ENCODE measurements at places on chromosomes 7 and 10.

- DNase-seq = no peak
Measured at GRCh38 chr10:5764422-5765297, 48.6 kb downstream of the GDI2 start.

- DNase-seq = no peak
Measured at GRCh38 chr10:35075228-35075627, 14.9 kb downstream of the CUL2 start.

GRCh38 chr7:142345811-142346210, 88.0 kb upstream of the PRSS58 start:
- DNase-seq = no peak

GRCh38 chr10:54797636-54798321, 3.3 kb downstream of the PCDH15 start:
- DNase-seq = no peak

GRCh38 chr7:47478017-47478344, 103.9 kb downstream of the TNS3 start:
- DNase-seq = no peak

GRCh38 chr10:77456414-77456813, 181.2 kb downstream of the KCNMA1 start:
- no peak for DNase-seq

DNA sequence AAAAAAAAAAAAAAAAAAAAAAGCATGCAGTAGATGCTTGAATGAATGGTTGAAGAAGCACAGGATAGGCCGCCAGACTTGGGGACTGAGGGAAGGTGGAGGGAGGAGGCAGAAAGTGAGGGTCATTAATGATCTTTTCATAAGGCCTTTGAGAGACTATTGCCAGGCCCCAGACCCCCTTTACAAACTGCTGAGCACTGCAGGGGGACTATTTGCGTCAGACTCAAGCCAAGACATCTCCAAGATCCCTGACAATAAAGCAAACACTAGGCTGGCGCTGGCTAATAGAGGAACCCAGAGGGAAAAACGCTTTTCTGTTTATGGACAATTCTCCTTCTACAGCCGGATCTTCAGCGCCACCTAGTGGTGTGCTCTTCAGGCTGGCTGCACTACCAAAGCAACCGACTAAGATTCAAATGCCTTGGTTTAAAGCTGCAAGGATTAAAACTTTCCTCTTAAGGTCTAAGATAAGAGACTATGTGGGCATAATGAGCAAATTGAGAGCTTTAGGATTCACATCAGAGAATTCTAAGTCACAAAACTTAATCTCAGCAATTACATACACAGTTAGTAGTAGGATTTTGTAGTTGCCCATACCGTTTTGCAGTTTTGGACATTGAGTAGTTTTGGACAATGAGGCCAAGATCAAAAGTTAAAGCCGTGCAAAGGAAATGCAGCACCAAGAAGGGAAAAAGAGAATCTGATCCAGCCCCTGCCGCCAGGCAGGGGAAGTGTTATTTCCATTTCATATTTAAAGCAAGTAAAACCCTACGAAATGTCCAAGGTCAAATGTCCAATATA, 17.9 kb upstream of the AGK start:
- no peak for DNase-seq

DNA sequence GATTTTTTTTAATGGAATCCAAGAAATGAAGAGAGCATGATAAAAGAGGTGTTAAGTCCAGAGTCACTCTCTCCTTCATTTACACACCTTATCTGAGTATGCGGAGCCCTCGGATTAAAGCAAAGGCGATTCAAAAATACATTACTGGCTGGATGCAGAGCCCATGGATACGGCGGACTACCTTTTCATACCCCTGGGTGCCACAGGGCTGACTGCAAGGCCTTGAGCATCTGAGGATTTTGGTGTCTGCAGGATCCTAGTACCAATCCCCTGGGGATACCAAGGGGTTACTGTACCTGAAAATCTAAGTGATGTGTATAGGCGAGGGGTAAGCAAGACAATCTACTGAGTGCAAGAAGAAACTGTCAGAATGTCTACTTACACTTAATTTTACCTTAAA, 20.5 kb downstream of the PIP4K2A start:
- DNase-seq = no peak

DNA sequence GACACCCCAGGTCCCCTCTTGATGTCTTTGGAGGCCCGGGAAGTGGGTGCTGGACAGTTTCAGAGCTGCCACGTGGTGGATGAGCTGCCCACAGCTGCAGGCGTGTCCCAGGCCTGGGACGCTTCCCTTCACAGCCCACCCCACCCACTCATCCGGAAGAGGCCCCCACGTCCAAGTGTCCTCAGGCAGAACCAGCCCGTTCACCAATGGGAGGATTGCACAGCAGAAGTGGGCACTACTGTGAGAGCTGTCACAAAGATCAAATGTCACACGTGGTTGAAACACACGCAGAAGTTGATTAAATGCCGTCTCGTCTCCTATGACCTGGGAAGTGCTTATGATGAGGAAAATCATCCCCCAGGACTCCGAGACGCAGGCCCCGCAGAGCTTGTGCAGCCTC, 52.9 kb downstream of the STK32C start:
- DNase-seq = no peak

GRCh38 chr7:82247814-82248433, 195.7 kb downstream of the CACNA2D1 start:
- DNase-seq = no peak

- DNase-seq = no peak
Measured at GRCh38 chr10:48465860-48466521, 138.9 kb downstream of the ARHGAP22 start.

- no peak for DNase-seq
Measured at GRCh38 chr10:97123765-97124164, 62.0 kb downstream of the SLIT1 start.

GRCh38 chr10:62108759-62109586, 159.7 kb downstream of the RTKN2 start:
- no peak for DNase-seq

DNA sequence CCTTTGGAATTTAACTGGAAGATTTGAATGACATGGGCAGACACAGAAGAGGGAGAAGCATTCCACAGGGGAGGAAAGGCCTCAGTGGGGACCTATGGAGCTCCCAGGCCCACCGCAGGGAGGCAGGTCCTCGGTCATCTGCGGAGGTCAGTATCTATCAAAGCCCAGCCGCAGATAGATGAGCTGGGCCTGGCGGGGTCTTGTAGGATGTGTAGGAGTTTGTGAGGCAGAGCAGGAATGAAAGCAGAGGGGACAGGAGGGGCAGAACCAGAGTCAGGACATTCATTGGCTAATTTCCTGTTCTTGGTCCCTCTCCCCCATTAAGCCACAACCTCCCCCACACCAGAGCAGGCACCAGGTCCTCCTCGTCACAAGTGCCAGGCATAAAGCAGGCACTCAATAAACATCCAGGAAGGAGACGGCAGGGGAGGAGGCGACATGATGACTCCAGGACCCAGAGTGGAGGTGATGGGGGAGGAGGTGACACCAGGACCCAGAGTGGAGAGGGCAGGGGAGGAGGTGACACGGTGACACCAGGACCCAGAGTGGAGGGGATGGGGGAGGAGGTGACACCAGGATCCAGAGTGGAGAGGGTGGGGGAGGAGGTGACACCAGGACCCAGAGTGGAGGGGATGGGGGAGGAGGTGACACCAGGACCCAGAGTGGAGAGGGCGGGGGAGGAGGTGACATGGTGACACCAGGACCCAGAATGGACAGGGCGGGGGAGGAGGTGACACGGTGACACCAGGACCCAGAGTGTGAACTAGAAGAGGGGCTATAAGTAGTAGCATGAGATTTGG, 83.7 kb upstream of the PDGFA start:
- no peak for DNase-seq

DNA sequence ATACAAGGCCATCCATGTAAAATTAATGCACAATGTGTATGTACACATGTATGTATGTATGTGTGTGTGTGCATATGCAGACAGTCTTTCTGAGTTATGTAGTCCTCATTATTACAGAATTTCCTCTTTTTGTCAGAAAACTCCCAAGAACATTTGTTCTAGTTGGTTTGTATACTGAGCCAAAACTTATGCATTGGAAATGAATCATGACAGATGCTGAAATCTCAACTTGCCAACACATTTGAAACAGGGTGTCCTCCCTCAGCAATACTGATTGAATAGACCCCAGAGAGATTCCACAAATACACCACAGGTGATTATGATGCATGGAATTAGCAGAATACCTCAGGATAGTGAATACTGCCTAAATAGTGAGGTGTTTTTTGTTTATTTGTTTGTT, 472.9 kb upstream of the PCDH15 start:
- DNase-seq = no peak

DNA sequence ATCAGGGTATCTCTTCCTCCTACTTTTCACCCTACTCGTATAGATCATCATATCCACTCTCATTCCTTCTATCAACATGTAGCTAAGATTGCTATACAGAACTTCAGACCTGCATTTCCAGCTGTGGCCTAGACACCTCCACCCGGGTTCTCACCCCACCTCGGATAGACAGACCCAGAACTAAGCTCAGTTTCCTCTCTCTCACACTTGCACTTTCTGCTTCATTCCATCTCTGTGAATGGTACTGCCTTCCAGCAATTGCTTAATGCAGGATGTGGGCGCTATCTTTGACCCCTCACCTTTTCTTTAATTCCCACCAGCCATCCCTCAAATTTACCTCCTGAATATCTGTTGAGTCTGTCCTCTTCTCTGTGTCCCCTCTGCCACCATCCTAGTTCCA, 35.7 kb downstream of the AGK start:
- no peak for DNase-seq

GRCh38 chr7:94261067-94261466, 133.6 kb upstream of the COL1A2 start:
- no peak for DNase-seq

GRCh38 chr10:112262546-112262945, 20.7 kb upstream of the TECTB start:
- no peak for DNase-seq

DNA sequence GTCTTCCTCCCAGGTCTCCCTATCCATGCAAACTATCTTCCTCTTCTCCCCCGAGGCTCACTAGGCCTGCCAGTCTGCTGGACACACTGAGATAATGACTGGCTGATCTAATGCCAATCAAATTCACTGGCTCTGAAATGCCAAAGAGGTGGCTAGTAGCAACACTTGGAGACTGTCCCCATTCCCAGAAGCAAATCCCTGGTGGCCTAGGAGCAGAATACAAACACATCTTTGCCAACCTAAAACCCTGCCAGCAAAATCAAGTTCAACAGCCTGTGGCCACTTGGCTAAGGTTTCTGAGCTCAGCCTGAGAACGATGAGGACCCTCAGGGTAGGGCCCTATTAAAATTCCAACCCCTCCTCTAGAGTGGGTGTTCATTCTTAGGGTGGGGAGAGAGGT, 46.6 kb downstream of the SH3PXD2A start:
- no peak for DNase-seq

Measured in brain pericyte (primary cell).